NCI-H2081 treated with DMSO at 0.1 percent for 48 hours (cell line): ENCODE measurements at places on chromosomes 7 and 10.
A peak's percentile ranks its signal among the peaks of the same experiment; 100 is the strongest.

- DNase-seq = no peak
These were observed 104.7 kb upstream of the ARMC3 start for GRCh38 chr10:22823109-22823508.

DNA sequence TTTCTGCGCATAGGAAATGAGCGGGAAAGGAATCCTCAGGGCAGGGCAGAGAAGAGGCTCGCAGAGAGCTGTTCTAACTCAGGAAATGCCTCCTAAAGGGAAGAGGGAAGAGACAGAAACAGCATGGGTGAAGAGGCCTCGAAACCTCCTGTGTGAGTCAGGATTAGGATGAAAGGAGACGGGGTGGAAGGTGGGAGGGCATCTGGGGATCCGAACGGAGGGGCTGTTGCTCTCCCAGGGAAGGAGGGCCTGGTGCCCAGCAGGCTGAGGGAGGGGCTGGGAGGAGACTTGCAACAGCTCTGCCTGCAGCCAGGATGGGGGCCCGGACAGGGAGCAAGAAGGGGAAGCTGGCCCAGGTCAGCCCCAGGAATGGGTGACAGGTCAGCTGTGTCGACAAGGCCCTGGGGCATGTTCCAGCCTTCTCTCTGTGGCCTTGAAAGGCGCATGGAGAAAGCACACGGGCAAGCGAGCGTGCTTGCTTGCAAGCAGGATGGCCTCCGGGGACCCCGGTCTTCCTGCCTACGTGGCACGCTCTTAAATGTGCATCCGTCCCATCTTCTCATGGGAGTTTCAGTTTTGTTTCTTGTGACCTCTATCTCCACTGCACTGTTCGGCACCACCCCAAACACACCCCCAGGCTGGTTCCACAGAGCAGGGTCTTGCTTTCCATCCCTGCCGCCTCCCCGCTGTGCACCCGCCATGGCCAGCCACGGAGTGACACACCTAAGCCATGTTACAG is 63.5 kb downstream of the HIPK2 start:
- no peak for DNase-seq

DNA sequence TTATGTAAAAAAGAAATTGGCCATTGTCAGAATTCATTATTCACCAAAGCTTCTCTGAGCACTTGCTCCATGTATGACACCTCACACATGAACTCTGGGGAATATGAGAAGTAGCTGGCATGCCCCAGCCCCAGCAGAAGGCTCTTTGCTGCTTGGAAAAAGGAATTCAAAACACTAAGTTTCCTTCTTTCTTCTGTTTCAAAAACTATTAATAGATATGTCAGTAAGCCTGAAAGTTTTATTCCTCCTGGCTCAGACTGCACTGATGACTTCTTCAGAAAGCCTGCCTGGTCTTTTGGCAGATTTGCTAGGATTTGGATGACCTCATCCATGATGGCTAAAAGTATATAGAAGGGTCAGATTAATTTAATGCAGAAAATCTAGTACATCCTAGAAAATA is 511.0 kb downstream of the GFRA1 start:
- DNase-seq = no peak

DNA sequence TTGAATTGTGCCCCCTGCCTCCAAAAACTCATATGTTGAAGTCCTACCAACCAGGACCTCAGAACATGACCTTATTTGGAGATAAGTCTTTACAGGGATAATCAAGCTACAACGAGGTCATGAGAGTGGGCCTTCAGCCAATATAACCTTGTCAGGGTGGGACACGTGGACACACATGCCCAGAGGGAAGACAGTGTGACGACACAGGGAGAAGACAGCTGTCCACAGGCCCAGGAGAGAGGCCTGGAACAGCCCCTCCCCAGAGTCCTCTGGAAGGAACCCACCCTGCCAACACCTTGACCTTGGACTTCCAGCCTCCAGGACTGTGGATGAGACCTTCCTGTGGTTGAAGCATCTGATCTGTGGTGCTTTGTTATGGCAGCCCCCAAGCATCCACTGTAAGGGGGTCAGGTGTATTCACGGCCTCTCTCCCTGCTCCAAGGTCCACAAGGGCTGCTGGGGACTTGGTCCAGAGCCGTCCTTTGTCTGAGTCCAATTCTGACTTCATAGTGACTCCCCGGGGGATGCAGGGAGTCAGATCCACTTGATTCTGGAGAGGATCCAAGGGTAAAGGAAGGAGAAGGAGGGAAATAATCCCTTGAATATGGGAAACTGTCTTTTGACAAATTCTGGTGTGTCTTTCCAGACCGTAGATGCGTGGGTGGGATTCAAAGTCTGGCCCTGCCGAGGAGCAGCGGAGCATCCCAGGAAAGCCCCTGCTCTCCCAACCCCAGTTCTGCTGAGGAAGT is 7.0 kb downstream of the CALML3 start:
- no peak for DNase-seq

DNA sequence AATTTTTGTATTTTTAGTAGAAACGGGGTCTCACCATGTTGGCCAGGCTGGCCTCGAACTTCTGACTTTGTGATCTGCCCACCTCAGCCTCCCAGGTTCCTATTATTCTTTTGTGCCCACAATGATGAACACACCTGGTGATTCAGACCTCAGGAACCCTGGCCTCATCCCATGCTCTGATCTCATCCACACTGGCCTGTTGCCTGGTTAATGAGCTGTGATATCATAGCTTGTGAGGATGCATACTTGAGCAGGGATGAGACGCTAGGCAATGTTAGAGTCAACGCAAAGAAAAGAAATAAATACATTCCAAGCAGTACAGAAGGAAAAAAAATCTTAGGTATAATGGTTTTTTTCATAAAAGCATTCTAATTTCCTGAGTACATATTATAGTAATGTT is 82.4 kb upstream of the RNF32 start:
- no peak for DNase-seq

- no peak for DNase-seq
These were observed 201.0 kb downstream of the FRMD4A start for GRCh38 chr10:14129770-14130169.

- no peak for DNase-seq
These were observed 64.1 kb upstream of the CUX1 start for GRCh38 chr7:101753316-101753715.

DNA sequence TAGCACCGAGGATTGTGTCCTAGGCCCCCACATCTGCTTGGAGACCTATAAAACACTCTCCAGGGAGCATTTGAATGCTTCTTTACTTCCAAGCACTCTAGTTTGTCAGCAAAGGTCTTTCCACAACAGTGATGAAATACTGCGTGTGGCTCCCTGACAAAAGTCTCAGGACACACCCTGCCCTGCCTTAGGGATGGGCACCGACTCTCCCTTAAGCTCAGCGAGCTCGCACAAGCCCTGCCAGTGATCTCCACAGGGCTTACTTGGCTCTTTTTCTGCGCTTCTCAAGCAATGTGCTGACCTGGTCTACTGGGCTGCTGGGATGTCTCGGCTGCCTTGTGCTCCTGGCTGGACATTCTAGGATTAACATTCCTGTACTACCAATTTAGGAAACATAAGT is 84.3 kb upstream of the MPP7 start:
- no peak for DNase-seq

DNA sequence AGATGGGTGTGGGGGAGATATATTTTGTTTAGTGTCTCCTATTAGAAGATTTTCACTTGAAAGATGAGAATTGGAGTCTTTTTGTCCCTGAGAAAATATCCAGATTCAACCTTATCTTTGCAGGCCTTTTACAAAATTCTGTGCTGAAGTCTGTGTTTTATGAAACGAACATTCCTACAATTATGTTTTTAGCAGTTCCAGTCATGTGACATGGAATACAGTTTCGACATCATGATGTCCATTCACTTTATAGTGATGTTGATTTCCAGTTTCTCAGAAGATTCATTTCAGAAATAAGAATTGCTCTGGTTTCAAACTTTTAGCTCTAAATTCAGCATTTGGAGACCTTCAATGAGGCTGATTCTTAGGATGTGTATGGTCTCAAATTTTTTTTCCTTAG is 54.4 kb downstream of the CACNB2 start:
- DNase-seq = no peak

- DNase-seq = no peak
These were observed 26.5 kb downstream of the KIAA1217 start for GRCh38 chr10:24235471-24235870.

- DNase-seq = no peak
These were observed 56.9 kb upstream of the PPP1R3C start for GRCh38 chr10:91689731-91690168.

DNA sequence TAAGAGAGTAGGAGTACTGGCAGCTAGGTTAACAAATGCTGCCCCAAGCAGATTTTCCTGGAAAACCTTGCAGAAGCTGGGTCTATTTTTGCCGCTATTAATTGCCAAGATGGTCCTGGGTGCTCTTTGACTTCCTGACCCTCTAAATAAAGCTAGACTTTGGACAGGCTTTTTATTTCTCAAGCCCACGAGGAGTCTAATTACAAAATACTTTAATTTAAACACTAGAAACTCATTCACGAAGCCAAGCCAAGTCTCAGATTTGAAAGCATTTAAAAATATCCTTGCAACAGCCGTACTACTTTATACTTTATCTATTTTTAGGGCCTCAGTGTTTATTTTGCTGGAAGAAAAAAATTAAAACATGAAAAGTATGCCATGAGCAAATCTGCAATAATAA is 45.1 kb downstream of the TMEM26 start:
- no peak for DNase-seq

GRCh38 chr10:22537810-22538209 is 176.6 kb downstream of the PIP4K2A start:
- no peak for DNase-seq

- peak; percentile 1 for DNase-seq
These were observed 42.3 kb downstream of the NOC3L start for GRCh38 chr10:94320285-94320914.

DNA sequence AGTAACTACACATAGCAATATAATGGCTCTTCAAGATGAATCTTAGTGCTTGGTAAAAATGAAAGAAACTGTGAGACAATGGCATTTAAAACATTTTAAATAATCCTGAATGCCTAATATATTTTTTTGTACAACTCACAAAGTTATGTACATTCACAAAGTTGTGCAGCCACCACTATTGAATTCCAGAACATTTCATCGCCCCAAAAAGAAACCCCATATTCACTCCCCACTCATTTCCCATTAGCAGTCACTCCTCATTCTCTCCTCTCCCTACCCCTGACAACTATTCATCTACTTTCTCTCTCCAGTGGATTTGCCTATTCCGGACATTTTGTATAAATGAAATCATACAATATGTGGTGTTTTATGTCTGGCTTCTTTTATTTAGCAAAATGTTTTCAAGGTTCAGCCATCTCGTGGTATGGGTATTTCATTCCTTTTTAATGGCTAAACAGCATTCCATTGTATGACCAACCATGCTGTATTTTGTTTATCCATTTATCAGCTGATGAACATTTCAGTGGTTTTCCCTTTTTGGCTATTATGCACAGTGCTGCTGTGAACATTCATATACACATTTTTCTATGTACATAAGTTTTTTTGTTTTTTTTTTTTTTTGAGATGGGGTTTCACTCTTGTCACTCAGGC is 34.7 kb downstream of the ENTPD7 start:
- DNase-seq = no peak
